Fibroblast of upper back skin (primary cell): ENCODE measurements at places on chromosomes 11 and 22.

GRCh38 chr11:122720107-122720881 lies 64.8 kb downstream of the UBASH3B start:
- DNase-seq: no peak

GRCh38 chr11:6354651-6355485 lies 34.6 kb upstream of the CAVIN3 start:
- DNase-seq: peak; percentile 25

DNA sequence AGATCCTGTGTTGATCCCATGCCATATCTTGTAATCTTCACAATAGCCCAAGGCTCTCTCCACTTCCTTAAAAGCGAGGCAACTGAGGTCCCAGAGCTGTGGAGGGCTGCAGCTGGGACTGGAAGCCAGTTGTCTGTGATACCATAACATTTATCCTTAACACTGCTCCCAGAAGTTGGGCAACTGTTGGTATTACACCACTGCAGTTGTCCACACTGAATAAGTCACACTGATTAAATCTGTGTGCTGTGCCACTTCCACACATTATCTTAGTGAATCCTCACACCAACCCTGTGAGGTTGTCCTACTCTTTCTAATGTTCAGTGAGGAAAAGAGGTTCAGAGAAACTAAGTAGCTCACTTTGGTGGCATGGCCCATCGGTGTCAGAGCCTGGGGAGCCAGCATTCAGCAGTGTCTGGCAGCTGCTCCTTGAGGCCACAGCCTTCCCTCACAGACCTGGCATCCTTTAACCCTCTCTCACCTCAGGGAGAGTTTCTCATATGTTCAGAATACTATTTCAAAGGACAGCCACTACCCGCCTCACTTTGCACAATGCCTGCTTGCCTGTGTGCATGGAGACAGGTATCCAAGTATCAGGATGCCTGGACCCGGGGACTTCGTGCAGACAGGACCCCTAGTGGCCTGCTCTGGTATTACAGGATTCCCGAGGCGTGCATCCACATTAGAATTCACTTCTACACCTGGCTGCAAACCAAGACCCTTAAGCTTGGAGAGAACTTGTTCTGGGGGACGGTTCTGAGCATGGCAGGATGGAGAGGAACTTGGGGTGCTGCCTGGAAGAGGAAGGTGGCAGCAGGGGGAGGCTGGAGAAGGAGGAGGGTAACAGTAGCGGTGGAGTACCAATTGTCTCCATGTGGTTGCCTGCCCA lies 221.9 kb upstream of the TBCEL start:
- DNase-seq: peak; percentile 45

- no peak for DNase-seq
Observed at GRCh38 chr22:29748248-29748893, 18.4 kb downstream of the ZMAT5 start.

- no peak for DNase-seq
Observed at GRCh38 chr11:205221-206001, 1.8 kb downstream of the BET1L start.

DNA sequence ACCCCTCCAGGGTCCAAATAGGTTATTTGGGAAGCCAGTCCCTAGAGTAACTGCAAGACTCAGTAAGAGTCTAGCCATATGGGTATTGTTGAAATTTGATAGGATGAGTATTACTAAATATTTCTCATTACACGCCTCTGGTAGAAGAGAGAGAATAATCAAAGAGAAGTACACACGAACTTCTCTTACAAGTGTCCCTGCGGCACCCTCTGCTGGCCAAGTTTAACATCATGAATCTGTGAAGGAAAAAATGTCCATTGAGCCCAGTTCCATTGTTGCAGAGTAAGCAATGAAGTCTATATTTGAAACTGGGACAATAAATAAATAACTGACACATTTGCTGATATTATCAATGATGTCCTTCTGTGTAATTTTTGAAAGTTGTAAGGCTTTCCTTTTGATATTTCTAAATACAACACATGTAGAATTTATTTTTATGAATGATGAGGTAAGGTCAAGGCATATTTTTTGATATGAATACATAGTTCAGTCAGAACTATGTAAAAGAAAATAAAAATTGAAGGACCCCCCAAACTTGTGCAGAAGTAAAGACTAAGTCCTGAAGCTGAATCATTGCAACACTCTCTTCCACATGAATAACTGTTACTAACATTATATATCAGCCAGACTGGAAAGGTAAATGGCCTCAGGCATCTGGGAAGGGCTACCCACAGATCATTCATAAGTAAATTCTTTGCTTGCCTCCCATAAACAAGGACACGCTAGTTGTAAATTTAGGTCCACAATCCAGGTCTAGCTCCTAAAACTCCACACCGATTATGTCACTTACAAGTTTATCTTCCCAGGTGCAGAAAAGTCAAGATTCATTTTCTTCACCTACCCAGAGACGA lies 10.0 kb downstream of the OR51L1 start:
- peak; percentile 55 for DNase-seq

DNA sequence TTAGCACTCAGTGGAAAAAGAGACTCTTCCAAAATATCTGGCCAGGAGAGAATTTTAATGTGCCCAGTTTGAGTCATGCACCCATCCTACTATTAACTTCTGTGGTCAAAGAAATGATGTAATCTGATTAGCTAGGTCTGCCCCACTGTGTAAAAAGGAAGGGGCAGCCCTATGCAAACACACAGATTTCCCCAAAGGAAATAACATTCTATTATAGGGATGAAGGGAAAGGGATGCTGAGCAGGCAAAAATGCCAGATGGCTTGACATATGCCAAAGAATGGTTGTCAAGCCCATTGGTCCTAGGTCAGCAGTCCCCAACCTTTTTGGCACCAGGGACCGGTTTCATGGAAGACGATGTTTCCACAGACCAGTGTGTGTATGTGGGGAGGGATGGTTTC lies 43.3 kb upstream of the PAK1 start:
- no peak for DNase-seq

DNA sequence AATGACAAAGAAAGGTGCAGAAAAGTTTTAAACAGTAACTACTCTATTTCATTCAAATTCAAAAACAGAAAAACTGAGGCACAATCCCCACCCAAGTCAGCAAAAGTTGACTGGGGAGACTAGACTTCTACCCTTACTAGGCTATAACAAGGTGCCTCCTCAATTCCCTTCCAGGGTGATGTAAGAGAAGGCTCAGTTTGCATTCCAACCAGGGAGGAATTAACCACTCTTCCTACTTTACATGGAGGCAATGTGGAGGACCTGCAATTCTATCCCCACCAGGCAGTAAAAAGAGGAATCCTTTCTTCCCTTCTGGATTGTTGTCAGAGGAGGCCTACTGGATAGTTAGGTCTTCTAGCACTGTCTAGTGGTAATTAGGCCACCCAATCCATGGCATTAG lies 26.1 kb downstream of the TYR start:
- DNase-seq: no peak

GRCh38 chr11:60251485-60252212 lies 8.7 kb upstream of the MS4A4E start:
- no peak for DNase-seq

- DNase-seq: no peak
Observed at GRCh38 chr11:117529816-117530215, 202.2 kb downstream of the CEP164 start.

DNA sequence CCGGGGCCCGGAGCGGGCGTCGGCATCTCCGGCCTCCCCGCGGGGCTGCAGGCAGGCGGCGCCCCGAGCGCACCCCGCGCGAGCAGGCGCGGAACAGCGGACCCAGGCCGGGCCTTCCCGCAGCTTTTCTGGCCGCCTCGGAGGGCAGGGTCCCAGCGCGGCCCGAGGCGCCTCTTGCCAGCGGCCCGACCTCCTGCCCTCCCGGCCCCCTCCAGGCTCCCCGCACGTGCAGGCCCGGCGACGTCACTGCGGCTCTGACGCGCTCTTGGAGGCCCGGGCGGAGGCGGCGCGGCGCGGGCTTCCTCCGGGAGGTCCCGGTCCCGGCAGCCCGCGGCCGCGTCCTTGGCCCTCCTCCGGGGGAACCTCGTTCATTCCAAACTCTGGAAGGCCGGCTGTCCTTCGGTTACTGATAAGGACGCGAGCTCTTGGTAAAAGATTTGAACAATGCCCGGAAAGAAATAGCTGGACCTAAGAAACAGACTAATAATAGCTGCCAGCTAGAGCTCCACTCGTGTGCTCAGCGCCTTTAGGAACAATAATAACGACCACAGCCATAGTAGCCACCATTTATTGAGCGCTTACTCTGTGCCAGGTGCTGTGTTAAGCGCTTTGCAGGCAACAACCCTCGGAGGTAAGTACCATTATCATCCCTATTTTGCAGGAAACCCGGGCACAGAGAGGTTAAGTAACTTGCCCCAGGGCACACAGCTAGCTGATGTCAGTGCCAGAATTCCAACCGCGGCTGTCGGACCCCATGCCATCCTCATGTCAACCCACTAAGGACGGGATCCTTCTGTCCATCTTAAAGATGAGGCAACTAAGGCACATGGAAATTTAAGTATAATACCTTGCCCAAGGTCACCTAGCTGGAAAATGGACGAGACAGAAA lies 39.1 kb upstream of the CREB3L1 start:
- peak; percentile 45 for DNase-seq

DNA sequence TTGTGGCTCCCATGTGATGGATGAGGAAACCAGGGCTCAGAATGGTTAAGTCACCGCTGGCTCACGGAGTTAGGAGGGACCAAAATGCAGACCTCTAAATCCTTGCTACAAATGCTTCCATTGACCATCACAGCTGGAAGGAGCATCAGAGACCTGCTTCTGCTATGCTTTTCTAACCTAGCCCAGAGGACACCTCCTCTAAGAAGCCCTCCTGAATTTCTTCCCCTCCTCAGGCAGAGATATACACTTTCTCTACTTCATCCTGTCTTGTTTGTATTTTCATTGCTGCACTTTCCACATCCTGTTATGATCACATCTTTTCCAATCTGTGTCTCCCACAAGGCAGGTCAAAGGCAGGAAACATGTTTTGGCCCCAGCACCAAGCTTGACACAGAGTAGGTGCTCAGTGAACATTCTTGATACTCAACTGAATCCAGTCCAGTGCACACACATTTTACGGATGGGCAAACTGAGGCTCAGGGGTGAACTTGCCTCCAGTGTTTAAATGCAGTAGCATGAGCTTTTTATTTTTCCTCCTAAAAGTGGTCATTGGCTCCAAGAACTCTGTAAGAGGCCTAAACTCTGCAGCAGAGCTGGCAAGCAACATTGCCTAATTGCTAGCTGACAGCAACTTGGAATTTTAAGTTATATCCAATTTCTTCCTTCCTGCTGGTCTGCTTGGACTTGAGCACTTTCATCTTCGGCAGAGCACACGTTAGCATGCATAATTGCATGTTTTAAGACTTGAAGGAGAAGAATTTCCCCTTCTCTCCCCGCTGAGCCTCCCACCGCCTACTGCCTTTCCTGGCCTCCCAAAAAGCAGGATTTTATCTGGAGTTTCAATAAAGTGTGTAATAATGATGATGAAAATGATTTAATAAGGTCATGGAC lies 12.7 kb downstream of the SCUBE1 start:
- DNase-seq: no peak

- peak; percentile 12 for DNase-seq
Observed at GRCh38 chr11:34149786-34150185, 44.4 kb downstream of the NAT10 start.

DNA sequence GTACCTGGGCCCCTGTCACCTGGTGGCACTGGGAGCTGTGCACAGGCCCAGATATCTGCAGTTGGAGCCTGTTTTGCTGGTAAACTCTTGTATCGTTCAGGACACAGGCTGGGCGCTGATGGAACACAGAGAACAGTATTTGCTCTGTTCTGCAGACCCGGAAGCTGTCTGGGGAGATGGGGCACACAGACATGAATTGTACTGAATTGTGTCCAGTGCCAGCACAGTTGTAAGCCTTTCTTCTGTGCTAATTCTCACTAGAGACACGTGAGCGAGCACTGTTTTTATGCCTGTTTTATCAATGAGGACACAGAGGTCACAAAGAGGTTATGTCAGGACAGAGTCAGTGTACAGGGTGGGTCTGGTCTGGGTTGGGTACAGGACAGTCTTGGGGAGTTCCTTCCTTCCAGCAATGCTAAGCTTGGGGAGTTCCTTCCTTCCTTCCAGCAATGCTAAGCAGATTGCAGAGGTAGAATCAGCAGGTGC lies 24.4 kb upstream of the ACR start:
- DNase-seq: no peak

DNA sequence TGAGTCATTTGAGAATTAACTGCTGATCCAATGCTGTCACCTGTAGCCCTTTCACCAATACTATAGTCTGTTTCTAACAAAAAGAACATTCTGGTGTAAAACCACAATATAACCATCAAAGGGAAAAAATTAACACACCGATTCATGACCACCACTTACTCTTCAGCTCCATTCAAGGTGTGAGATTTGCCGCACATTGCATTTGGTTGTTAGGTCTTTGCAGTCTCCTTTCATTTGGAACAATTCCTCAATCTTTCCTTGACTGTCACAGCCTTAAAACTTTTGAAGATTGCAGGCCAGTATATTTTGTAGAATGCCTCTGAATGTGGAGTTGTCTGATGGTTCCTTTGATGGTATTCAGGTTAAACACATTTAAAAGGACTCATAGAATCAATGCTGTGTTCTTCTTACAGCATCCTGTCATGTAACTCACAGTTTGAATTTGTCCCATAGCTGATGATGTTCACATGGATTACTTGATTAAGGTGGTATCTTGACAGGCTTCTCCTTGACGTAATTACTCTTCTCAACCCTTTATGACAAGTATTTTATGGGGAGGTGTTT lies 63.6 kb downstream of the TNRC6B start:
- no peak for DNase-seq

GRCh38 chr11:68076371-68077042 lies 37.7 kb downstream of the TCIRG1 start:
- no peak for DNase-seq

DNA sequence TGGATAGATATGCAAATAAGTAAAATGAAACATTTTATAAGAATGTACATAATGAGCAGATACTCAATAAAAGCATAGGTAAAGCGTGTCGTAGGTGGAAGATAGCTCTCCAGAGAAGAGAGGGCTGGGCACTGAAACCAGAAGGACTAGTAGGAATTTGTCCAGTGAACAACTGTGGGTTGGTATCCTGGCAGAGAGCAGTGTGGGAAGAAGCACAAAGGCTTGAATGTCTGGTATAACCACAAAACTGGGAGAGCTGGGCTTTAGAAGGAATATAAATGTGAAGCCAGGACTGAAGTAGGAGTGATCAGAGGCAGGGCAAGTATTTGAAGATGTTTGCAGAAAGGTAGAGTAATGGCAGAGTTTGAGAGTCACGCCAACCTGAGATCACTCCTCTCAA lies 33.1 kb upstream of the CARD16 start:
- no peak for DNase-seq

DNA sequence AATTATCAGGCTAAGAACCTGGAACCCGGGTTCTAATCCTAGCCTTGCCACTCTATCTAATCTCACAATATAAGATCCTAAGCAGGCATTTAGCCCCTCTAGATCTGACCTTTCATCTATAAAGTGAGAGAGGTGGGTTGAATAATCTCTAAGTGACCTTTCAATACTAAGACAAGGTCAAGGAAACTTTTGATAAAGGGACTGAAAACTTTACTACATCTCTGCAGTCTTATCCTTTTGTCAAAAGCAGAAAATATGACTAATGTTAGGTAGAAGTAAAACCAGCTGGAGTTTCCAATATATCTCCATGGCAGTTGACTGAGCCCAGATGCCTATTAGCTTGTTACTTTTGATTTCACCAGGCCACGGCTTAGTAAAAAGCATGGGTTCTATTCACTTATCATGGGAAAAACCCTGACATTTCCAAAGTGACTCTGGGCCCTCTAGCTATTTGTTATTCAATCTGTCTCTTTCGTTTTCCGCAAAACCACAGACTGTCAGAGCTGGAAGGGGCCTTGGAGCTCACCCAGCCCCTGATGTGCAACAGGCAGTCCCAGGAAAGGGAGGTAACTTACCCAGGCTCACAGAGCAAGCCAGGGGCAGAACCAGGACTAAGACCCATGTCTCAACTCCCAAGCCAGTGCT lies 75.8 kb downstream of the RAB30 start:
- DNase-seq: peak; percentile 77
